ENCODE measurements at places on chromosomes 11 and 22.

GRCh38 chr11:112628676-112629075, 332.5 kb upstream of the NCAM1 start:
- DNase-seq: no peak

GRCh38 chr11:6453152-6453551, 12.4 kb upstream of the HPX start:
- no peak for DNase-seq

- DNase-seq: no peak
Observed at GRCh38 chr22:49364398-49364797, 463.3 kb downstream of the BRD1 start.

DNA sequence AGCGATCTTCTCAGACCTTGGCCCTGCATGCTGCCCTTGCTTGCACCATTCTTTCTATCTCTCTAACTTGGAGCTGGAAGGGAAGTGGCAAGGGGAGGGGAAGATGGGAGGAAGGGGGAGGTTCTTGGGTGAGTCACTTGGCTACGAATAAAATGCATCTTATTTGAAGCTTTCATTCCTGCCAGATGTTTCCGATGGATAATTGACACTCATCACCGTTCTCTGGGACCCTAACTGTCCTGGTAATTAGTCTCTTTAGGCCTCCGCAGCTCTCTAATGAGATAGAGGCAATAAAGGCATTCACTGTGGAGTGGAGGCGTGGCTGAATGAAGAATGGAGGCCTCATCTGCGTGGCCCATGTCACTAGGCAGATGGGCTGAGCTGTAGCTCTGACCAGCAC, 960.1 kb downstream of the NTM start:
- DNase-seq: no peak

DNA sequence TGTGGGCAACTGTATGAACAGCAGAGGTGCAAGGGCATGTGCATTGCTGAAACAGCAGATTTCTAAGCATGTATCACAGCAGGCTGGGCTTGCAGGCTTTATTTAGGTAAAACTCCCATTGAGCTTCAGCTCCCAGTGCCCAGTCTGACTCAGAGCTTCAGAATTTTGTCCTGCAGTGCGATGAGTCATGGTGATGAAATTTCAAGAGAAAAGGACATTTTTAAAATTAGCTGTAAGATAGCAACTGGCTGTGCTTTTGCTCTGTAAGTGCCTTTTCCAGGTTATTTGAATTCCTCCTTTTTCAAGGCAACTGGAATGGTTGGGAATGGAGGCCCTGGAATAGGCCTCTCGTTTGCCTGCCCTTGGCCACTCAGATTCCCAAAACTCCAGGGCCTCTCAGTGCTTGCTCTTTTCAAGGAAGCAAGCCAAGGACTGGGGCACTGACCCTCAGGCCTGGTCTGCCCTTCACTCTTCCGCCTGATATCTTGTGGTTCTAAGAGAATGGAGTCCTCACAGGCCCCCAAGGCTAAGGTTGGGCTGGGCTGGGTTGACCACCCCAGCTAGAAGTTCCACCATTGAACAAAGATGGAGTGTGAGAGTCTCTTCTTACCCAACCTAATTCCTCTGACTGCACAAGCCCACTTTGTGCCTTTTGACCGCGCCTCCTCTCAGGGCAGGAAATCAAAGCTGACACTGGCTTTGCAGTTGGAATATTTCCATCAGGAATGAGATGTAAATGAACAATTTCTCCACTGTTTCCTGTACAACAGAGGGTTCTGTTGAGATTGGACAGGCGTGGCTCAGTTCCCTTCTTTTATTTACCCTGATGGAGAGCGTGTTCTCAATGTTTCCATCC, 59.5 kb upstream of the PRSS23 start:
- peak; percentile 77 for DNase-seq

GRCh38 chr11:133082453-133082781, 449.9 kb downstream of the OPCML start:
- DNase-seq: peak; percentile 53

DNA sequence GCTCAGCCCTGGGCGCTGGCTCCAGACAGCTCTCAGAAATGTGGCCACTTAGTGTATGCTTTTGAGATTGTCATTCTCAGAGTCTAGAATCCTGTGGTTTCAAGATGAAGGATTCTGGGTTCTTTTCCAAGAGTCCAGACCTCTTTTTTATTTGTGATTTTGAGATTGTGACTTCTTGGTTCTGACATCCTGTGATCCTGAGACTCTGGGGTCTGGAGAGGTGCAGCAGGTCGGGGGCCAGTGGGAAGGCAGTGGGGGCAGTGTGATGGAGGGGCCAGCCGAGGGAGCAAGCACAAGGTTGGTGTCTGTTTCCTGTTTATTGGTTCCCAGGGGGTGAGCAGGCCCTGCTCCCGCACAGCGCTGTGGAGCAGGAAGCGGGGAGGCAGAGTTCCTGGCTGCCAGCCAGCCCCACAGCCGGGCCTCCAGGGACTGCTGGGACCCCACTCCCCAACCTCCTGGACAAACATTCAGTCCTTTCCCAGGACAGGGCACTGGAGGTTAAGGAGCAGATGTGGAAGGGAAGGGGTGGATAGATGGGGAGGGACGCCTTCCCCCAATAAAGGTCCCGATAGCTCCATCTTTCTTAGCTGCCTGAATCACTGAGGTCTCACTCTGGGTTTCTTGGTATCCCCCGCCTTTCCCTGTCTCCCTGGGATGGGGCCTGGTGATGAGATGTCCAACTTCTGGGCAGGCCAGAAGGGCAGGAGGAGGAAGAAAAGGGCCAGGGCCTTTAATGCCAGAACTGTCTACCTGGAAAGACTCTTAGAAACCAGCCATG, 13.7 kb downstream of the ARHGEF17 start:
- DNase-seq: peak; percentile 55

- no peak for DNase-seq
Observed at GRCh38 chr11:100066399-100066798, 620.7 kb upstream of the ARHGAP42 start.

DNA sequence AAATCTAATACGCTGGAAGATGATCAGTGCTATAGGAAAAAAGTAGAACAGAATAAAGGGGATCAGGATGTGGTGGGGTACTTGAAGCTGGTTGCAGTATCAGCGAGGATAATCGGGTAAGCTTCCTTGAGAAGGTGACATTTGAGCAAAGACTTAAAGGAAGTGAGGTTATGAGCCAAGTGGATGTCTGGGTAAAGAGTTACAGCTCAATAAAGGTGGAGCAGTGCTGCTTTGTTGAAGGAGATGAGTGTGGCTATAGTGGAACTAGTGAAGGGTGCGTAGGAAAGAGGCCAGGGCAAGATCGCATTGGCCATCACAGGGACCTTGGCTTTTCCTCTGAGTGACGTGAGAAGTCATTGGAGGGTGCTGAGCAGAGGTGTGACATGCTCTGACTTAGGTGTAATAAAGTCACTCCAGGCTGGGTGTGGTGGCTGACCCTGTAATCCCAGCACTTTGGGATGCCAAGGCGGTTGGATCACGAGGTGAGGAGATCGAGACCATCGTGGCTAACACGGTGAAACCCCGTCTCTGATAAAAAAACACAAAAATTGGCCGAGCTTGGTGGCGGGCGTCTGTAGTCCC, 2.3 kb upstream of the SYVN1 start:
- no peak for DNase-seq

- no peak for DNase-seq
Observed at GRCh38 chr11:69485337-69486041, 4.0 kb downstream of the LINC01488 start.

GRCh38 chr22:36068776-36069344, 40.2 kb upstream of the RBFOX2 start:
- DNase-seq: no peak

DNA sequence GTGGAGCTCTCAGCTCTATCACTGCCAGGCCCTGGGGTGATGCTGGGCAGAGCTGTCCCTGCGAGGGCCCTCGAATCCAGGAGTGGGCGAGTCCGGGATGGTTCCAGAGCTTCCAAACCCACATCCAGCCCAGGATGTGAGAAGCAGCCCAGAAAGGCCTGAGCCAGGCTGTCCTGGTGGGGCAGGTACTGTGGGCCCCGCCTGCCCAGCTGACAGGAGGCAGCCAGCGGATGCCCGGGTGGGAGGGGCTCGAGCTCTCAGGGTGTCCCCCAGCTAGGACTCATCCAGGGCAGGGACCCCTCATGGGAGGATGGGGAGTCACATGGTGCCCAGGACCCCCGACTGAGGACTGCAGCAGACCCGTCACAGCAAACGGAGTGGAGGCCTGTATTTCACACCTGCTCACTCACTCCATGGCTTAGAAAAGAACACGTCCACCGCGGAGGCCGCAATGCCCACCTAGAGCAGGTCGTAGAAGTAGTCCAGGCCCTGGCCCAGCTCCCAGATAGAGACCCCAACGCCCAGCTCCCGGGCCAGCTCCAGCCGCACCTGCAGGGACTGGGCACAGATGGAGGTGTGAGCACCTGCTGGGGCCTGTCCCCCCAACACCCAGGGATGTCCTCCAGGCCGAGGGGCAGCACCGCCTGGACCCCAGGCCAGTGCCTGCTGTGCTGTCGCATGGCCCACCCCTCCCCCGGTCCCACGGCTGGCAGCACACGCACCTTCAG, 26.9 kb downstream of the TSPAN4 start:
- no peak for DNase-seq

Data from hematopoietic multipotent progenitor cell treated with erythropoietin and hydrocortisone succinate and interleukin-3 and kit ligand, for 4 days (in vitro differentiated cells).